Stimulated activated CD8-positive, alpha-beta memory T cell treated with anti-CD3 and anti-CD28 coated beads, Interleukin-15, amount 100 ng/mL, for 4 hours (primary cell): ENCODE measurements at places on chromosomes 11 and 22.

DNA sequence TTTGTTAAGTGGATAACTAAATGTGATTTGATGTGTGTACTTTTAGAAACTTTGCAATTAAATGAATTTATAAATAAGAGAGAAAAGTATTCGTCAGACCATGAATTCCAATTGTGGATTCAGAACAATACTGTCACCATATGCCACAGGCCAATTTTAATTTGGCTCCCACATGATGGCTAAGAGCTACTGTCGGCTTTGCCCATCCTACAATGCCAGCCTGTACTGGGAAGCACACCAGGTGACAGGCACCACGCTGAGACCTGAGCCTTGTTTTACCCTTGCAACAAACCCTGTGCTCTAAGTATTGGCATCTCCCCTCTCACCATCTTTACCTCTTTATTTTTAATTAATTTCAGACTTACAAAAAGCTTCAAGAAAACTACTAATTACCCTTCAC, 14.0 kb downstream of the RAB30 start:
- DNase-seq = no peak

DNA sequence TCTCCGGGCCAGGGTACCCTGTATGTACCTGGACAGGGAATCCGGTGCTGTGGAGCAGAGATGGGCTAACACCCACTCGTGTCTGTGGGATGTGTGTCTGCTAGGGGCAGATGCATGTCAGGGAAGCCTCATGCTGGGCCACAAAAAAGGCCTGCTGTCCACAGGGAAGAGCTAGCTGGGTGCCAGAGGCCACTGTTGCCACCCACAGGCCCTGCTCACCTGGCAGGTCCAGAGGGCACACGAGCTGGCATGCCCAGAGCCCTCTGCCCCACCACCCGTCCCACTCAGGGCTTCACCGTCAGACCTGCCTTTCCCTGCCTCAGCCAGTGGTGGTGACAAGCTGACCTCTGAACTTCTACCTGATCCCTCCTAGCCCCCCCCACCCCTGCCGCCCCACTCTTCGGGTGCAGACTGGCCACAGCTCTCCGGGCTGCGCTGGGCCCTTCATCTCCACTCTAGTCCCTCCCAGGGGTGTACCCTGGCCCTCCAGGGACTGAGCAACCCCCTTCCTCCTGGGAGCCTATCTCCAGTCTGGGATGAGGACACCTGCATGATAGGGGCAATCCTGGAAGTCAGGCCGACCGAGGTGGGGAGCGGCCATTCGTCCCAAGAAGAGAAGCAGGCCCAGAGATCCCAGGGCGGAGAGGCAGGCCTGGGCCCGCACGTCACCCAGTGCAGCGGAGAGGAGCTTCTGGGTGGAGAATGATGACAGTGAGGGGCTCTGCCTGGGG, 1.4 kb downstream of the SLC25A22 start:
- DNase-seq = no peak

DNA sequence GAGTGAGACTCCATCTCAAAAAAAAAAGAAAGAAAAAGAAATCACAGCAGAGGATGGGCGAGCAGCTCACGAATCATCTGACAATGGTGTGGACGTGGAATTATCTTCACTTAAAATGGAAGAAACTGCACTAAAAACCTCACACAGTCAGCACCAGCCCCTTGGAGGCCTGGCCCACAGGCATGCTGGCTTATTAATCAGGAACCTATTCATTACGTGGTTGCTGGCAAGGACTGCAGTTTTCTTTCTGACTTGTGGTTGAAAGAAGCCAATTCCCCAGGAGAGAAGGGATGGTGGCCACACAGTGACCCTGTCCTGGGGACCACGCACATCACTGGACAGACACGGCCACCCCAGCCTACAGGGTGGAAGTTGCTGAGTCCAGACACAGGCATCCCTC, 401.1 kb downstream of the CTTN start:
- no peak for DNase-seq

GRCh38 chr11:80196932-80197554, 756.2 kb upstream of the TENM4 start:
- DNase-seq = no peak

DNA sequence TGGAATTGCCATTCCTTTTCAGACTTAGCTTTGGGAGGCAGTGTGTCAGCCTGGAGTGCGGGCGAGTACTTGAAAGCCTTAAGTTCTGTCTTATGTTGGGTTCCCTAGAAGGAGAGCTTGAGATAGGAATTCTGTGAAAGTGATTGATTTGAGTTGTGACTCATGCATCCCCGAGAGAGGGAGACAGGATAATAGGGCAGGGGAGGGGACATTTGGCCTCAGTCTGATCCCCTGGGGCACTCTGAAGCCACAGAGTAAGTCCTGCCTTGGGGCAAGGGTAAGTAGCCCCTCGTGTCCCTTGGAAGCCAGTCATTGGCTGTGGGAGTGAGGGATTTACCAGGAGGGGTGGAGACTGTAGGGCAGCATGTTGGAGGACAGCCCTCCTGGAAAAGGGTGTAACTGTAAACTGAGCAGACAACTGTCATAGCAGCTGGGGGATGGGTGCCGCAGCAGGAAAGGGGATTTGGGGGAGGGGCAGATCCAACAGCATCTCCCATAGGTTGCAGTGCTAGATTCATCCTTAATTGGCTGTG, 44.0 kb downstream of the KIAA1671 start:
- DNase-seq = no peak

DNA sequence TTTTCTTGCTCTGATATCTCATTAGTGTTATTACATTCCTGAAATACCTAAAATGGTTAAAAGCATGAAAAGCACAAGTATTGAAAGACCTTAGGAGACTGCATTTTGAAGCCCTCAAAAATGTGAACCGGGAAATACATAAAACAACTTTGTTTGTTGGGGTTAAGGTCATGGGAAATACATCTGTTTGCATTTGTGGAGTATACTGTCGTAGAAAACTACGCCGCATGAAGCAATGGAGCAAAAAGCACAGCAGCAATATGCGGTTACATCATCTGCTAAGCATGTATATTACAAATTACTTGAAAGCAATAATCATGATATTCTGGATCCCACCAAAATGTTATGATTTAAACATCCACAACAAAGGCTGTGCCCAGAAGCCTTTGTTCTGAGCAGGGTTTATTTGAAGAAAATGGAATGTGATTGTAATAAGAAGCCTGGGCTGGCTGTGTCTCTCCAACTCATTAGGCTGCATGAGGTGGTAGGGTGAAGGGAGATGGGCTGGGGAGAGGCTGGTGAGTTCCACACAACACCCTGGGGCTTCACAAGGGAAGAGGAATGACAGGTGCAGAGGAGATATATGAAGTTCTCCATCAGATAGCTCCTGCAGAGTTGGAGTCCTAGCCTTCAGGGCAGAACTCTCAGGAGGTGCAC, 64.7 kb upstream of the LIN7C start:
- no peak for DNase-seq

GRCh38 chr11:27700351-27701301, at the start of gene BDNF:
BDNF (minus strand) TSS chr11:27700455; CDS start chr11:27658564, 41,891 bp downstream.
- no peak for DNase-seq

DNA sequence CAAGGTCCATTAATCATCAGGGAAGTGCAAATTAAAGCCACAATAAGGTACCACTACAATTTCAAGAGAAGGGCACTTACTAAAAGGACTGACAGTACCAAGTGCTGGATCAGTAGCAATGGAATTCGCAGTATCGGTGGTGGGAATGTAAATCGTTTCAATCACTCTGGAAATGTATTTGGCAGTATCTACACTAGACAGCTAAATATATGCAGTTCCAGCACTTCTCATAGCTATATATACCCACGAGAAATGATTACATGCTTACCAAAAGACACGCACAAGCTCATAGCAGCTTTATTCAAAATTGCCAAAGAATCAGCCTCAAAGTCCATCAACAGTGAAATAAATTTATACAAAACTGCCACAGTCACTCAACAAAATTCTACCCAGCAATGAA, 4.4 kb upstream of the ZNF280B start:
- no peak for DNase-seq

DNA sequence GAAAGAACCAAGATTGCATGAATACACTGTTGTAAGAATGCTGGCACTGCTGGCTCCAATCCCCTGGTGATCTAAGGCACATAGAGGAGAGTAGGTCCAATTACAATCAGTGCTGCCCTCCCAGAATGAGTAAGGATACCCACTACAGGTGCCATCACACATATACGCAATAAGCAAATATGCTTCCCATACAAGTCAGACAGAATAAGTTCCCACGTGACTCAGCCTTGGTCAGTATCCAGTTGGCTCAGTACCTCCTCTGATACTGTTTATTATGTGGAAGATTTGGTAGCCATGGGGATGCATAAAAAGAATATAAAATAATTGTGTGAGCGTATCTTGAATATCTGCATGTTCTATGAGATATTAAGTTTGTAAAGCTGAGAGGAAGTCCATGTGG, 8.9 kb upstream of the OR2D3 start:
- DNase-seq = no peak

DNA sequence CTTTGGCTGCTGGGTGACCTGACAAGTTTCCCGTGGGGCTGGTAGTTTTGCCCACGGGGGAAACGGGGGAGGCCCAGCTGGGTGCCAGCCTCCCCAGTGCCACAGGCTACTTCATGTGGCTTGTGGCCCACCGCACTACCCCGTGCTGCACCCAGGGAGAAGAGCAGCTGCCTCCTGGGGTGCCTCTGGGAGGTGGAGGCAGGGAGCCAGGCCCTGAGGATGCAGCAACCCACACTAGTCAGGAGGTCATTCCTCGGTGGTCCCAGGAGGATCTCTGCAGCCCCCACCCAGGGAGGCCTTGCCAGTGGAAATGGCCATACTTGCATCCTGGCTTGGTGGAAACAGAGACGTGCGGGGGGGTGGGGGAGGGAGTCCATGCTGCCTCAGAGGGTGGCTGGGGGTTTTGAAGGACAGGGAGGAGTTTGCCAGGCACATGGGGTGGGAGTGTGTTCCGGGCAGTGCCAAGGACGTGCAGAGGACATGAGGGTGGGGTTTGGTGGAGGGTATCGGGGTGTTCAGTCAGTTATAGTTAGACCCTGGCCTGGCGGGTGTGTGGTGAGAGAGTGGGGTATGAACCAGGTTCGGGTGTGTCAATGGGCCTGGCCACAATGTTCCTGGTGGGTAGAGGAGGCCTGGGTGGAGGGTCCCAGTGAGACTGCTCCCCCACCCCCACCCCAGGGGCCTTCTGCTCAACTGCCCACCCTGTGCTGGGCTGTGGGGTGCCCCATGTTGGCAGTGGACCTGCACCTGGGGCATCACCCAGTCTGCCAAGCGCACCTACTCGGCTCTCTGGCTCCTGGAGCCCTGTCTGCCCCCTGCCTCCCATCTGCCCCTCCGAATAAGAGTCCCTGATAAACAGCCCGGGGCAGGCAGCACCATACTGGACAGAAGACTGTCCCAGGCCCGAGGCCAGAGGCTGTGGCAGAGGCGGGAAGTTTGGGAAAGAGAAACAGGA, 3.8 kb downstream of the PIM3 start:
- no peak for DNase-seq

- DNase-seq = no peak
These were observed 32.2 kb downstream of the LRRC74B start for GRCh38 chr22:21077884-21078508.
